T-helper 22 cell (primary cell): ENCODE measurements at places on chromosomes 2 and 18.

DNA sequence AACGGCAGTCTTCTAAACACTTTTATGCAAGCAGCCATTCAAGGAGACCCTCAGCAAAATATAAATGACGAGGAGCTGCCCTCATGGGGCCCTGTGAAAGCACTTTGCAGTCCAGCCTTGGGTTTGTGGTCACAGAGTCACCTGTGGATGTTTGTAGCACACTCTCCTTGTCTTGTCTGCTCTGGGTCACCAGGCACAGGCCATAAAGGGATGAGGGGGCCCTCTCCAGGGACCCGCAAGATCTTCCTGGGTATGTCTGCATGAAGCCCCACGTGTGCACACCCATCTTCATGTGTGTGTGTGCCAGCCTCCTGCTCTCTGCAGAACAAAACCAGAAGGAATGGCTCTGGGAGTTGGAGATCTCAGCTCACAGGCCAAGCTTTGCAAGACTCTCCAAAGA is 36.2 kb downstream of the ATOH8 start:
- no peak for DNase-seq

DNA sequence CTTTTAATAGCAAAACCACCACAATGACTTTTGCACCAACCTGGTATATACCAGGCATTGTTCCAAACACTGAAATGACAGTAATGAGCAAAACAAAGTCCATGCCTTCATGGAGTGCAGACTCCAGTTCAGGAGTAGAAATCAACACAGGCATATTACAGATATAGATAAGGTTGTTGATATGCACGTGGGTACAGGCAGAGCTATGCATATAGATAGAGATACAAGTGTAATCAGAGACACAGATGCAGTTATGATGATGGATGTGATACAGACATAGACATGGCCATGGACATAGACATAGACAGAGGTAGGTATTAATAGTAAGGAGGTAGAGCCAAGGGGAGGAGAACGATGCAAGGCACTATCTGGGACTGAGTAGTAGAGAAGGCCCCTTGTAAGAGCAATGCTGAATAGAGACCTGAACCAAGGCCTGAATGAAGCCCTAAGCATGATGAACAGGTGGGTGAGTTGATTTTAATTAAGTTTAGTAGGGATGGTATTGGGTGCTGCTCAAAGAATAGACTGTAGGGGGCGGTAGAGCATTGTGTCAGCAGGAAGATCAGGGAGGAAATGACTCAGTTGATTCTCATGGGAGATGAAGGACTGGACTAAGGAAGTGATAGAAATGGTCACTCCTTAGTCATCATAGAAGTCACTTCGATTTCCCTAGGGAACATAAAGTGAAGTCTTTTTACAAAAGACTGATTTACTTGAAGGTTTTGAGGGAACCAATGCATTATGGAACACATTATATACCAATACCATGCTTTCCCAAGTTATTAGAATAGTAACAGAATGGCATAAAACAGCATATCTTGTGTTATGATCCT is 39.4 kb downstream of the CMPK2 start:
- no peak for DNase-seq

GRCh38 chr18:55576001-55576400 is 12.0 kb downstream of the TCF4 start:
- DNase-seq = no peak

- peak; percentile 84 for DNase-seq
Observed at GRCh38 chr2:28359222-28360057, 33.2 kb upstream of the FOSL2 start.

- no peak for DNase-seq
Observed at GRCh38 chr2:88590998-88591613, 36.2 kb downstream of the EIF2AK3 start.

DNA sequence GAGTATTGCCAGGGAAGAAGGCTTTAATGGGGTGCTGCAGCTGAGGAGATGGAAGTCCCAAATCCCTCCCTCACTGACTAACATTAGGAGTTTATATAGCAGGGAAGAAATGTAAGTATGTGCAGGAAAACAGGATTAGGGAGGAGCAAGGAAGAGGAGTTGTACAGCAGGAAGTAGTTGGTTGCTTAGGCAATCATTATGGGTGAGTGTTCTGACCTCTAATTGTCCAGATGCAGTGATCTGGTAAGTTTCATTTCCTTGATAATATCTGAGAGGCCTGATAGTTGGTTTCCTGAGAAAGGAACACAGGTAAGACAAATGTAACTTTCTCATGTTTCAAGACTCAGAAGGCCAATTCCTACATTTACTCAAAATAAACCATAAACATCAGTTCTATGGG is 331.9 kb upstream of the GULP1 start:
- DNase-seq = no peak

DNA sequence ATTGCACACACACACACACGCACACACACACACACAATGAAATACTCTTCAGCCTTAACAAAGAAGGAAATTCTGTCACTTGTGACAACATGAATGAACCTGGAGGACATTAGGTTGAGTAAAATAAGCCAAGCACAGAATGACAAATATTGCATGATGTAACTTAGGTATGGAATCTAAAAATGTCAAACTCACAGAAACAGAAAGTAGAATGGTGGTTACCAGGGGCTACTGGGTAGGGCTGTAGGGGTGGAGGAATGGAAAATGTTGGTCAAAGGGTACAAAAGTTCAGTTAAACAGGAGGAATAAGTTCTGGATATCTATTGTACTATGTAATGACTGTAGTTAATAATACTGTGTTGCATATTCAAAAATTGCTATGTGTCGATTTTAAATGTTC is 29.5 kb downstream of the SCN2A start:
- no peak for DNase-seq
